Common myeloid progenitor, CD34-positive (primary cell): ENCODE measurements at places on chromosomes 1 and 21.

DNA sequence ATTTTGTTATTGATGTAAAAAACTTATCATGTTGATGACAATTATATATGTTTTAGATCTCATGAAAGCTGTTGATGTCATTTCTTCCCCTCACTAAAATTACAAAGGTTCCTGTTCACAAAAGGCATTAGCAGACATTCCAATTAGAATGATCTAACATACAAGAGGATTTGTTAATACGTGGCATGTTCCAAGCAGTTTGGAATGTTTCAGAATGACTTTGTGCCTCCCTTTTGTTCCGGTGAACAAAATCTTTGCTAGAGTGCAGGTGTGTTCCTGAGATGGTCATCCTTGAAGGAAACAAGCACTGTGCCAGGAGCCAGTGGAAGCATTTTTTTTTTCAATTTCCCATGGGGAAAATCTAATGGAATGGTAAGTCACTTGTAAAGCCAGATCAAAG lies 108.0 kb upstream of the KCTD3 start:
- no peak for DNase-seq

DNA sequence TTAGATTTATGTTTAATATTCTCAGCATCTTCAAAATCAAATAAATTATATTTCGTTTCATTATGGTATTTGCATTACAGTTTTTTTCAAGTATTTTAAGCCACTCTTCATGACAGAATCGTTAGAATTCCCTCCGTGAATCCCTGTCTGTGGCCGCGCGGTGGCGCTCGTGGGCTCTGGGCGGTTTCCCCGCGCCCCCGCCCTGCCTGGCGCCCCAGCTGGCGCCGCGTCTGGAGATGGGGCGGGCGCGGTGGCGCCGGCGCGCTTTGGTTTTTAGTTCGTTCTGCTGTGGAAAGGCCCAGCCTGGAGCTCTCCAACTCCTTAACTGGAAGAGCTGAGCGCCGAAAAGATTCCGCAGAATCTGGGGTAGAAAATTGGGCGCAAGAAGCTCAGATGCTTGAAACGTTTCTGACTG lies 25.7 kb downstream of the PRMT2 start:
- DNase-seq: peak; percentile 60

- DNase-seq: no peak
Measured at GRCh38 chr1:234892642-234893041, 236.0 kb downstream of the TOMM20 start.

GRCh38 chr1:1332774-1333480 lies 1.8 kb downstream of the TAS1R3 start:
- DNase-seq: no peak

- peak; percentile 62 for DNase-seq
Measured at GRCh38 chr1:162004441-162004950, 19.2 kb downstream of the OLFML2B start.

DNA sequence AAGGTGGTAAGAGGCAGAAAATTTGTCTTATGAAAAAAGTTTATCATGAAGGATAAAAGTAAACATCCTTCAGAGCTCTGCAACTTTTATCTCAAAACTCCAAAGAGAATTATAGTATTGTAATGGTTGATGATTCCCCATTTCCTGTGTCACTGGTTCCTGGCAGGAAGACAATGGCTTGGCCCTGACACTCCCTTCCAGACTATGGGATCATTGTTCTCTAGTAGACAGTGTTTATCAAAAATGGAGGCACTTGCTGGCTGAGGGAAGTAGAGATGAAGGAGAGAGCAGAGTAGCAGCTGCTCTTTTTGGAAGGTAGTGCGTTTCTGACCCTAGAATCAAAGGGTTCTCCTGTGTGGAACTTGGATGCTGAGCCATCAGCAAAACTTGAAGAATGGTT lies 145.9 kb upstream of the ATP1B1 start:
- DNase-seq: no peak

DNA sequence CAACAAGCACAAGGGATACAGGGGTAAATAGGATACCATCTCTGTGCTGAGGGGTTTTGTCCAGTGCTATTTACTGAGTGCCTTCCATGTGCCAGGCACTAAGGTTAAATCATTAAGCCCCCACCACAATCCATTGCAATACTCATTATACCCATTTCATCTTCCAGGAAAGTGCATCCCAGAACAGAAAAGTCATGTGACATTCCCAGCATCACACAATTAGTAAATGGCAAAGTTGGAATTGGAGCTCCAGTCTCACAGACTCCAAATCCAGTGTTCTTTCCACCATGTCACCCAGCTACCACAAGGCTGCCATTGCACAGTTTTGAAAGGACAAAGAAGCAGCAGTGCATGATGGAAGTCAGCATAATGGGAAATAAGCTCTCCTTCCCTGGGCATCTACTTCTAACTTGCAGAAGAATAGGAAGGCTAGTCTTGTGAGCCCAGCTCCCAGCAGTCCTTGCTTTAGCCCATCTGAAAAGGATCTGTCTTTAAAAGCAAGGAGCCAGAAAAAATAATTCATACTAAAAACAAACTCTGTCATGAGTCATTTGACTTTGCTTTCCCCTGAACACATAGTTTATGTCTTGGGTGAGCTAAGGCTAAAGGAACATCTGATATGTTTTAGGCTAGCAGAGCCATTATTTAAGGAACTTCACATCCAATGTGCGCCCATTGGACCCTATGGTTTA lies 111.4 kb upstream of the HOOK1 start:
- DNase-seq: no peak

GRCh38 chr1:215631489-215631888 lies 64.4 kb downstream of the KCTD3 start:
- DNase-seq: no peak

- peak; percentile 28 for DNase-seq
Measured at GRCh38 chr1:169112241-169112640, 5.8 kb downstream of the ATP1B1 start.

- DNase-seq: no peak
Measured at GRCh38 chr1:53572815-53573173, 113.6 kb downstream of the DMRTB1 start.

GRCh38 chr1:77476475-77476874 lies 194.7 kb downstream of the AK5 start:
- no peak for DNase-seq

- no peak for DNase-seq
Measured at GRCh38 chr1:176055398-176055797, 151.7 kb downstream of the COP1 start.

DNA sequence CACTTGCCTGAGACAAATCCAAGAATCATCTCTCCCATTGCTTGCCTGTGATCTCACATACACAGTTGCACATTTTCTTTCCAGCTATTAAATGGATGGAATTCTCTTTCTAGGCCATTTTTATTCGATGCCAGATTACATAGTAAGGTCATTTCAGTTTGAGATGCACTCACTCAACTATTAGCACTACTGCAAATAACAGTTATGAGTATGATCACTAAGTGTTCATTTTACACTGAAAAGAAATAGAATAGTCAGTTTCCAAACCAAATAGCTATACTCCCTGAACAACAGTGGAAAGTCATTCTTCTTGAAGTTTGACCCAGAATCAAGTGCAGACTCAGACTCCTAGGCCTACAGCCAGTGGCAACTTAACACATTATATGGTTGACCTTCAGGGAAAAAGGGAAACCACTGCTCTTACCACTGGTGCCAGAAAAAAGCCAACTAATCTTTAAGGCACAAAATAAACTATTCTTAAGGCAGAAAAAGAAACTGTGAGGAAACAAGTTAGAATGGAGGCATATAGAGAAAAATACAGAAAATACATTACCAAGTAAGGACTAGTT lies 31.5 kb downstream of the WNT2B start:
- no peak for DNase-seq
